ENCODE measurements at places on chromosomes 4 and X. TPM values are rescaled to one million over a fixed set of nuclear protein-coding genes. Genes with fewer than 3 reads are reported as not detected.

The MAMLD1 gene
- 5.3 TPM for polyA plus RNA-seq

The SPATA4 gene
- 0.11 TPM for polyA plus RNA-seq

The REPS2 gene
- polyA plus RNA-seq = 0.15 TPM

The SPANXD gene
- not detected for polyA plus RNA-seq

The RAB40A gene
- 0.19 TPM for polyA plus RNA-seq

The SYAP1 gene
- 16.2 TPM for polyA plus RNA-seq

The GPRIN3 gene
- polyA plus RNA-seq = not detected

The HMX1 gene
- not detected for polyA plus RNA-seq

The ETDB gene
- not detected for polyA plus RNA-seq

The ALAS2 gene
- polyA plus RNA-seq = not detected

The NOX1 gene
- not detected for polyA plus RNA-seq

The CCDC120 gene
- polyA plus RNA-seq = 1.0 TPM

The GALNTL6 gene
- 0.02 TPM for polyA plus RNA-seq

The CT45A2 gene
- polyA plus RNA-seq = not detected

The CRLF2 gene
- not detected for polyA plus RNA-seq

The UTP14A gene
- polyA plus RNA-seq = 20.8 TPM

The HTR2C gene
- not detected for polyA plus RNA-seq

The MAGEB16 gene
- polyA plus RNA-seq = not detected

The CXorf65 gene
- not detected for polyA plus RNA-seq

The RENBP gene
- 0.16 TPM for polyA plus RNA-seq

The ADAM29 gene
- polyA plus RNA-seq = not detected

The FREM3 gene
- not detected for polyA plus RNA-seq

The MAP3K15 gene
- polyA plus RNA-seq = 0.38 TPM

The TIGD4 gene
- not detected for polyA plus RNA-seq

The DGKK gene
- not detected for polyA plus RNA-seq

The PORCN gene
- polyA plus RNA-seq = 11.6 TPM

The ADGRL3 gene
- 0.35 TPM for polyA plus RNA-seq

The DACH2 gene
- polyA plus RNA-seq = 0.61 TPM

Measured in AG04450 (cell line).